ENCODE measurements at places on chromosomes 7 and 10.

DNA sequence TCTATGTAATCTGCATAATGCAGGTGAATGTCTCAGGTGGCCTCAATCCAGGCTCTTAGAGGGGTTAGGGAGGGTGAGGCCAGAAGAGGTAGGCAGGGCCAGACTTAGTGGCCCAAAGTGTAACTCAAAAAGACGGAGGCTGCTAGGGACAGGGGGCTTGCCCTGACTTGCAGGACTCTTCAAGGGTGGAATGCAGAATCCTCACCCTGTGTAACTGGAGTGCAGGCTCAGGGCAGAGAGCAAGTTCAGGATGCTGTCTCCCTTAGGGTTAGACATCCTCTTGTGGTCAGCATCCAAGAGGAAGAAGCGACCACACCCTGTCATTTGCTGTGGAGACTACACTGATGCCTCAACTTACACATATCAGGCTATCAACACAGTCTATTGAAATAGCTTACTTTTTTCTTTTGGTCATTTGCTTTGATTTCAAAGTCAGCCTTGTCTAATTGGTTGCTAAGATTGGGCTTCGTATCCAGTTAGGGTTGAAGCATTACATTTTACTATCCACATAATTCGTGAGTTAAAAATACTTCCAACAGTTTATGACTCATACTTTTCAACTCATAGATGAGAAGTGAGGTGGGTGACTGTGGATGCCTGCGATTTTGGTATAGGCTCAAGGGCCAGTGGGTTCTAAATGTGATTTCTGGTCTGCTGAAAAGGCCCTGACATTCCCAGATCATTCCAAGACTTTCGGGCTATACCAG lies 563.6 kb downstream of the SUGCT start:
- DNase-seq: no peak

- DNase-seq: no peak
These were observed 7.7 kb upstream of the TRA2A start for GRCh38 chr7:23539494-23539907.

DNA sequence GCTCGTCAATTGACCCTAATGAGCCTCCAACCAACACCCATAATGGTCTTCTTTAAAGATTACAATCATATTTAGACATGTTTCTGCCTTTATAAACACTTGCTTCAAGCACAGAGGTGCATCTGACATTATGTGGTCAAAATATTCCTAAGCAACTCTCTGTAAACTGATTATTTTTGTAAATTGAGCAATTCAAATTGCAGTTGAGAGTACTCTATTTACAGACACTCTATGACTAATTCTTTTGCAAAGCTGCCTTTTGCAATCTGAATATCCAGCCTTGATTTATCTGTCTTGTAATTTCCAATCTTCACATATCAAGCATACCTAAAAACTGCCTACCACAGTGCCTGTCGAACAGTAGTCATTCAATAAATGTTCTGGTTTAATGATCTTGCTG lies 112.0 kb downstream of the PDE1C start:
- no peak for DNase-seq

GRCh38 chr10:112807013-112807412 lies 143.0 kb upstream of the TCF7L2 start:
- no peak for DNase-seq

DNA sequence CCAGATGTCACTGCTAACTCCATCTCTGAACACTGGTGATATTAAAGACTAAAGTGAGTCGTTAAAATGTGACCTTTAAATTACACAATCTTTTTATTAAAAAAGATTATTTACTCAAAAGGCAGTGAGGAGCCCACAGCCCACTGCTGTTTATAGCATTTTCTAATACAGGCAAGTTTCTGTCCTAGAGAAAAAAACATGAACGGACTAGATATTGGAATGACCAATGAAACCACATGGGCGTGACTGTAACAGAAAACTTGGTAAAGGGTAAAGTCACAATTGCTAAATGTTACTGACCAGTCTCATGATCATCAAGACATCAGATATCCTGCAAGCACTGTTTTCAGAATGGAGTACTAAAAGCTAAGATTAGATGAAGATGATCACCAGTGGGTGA lies 78.7 kb downstream of the FEZF1 start:
- DNase-seq: no peak

DNA sequence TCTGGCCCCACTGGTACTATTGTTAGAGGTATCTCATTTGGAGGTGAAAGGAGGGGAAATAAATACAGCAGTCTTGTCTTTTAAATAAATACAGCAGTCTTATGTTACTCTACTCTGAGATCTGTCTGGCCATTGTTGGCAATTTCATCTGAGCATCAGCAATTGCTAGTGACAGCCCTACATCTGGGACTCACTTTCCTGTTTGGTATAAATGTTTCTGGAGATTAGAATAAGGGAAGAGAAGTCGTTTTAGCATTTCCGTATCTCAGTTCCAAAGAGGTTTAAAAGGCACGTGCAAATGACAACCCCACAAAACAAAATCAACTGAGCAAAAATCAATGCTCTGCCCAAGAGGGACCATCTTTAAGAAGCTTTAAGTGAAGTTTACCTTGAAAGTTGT lies 18.1 kb upstream of the CNNM2 start:
- DNase-seq: no peak

DNA sequence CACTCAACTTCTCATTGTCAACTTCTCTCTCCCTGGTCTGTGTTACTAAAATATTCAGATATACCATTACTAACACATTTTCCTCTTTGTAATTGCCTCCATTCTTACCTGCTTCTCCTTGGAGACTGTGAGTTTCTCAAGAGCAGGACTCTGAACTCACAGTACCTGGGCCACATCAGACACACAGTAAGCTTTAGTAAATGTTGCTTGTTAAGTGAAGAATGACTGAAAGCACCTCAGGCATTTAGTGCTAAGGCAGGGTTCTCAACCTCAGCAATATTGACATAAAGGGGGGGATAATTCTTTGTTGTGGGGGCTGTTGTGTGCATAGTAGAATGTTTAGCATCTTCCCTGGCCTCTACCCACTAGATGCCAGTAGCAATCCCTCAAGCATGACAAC lies 72.0 kb upstream of the RAB11FIP2 start:
- no peak for DNase-seq

DNA sequence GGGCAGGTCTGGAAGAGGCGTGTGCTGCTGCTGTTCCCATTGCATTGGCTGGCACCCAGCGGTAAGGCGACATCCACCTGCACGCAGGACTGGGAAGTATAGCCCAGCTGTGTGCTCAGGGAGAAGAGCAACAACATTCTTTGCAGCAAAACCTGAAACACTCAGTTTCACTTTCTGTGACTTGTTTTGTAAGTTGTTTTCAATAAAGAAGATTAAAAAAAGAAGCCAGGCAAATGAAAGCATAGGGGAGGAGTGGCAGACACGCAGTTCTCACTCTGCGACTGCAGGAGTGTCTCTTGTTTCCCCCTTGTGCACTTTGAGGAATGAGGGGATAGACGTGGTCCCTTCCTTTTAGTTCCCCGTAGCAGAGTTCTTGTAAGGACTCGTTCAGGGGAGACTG lies 5.8 kb downstream of the FBH1 start:
- DNase-seq: no peak

DNA sequence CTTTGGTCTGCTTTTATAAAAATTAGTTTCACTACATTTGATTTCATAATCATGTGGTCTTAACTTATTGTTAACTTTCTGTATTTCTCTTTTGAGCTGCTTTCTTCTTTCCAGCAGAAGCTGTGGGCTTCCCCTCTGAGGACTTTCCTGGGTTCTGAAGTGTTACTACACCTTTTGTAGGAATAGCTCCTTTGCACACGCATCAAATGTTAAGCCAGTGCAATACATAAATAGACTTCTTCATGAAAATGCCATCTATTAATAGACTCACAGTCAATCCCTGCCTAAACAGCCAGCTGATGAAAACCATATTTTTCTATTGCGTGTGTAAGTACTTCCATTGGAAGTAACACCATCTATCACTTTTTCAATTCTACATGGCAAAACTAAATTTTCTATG lies 1.5 kb downstream of the ABCB4 start:
- DNase-seq: no peak
